ENCODE measurements at places on chromosomes 11 and 22.

DNA sequence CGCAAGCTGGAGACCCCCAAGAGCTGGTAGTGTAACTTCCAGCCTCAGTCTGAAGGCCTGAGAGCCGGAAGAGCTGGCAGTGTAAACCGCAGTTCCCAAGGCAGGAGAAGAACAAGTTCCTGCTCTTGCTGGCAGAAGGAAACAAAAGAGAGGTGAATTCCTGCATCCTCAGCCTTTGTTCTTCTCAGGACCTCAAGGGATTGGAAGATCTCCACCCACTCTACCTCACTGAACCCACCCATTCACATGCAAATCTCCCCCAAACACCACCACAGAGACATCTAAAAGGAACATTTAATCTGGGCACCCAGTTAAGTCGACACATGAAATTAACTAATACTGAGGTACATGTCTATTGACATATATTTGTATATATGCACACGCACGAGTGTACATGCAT is 1310.3 kb downstream of the TBC1D22A start:
- no peak for DNase-seq

DNA sequence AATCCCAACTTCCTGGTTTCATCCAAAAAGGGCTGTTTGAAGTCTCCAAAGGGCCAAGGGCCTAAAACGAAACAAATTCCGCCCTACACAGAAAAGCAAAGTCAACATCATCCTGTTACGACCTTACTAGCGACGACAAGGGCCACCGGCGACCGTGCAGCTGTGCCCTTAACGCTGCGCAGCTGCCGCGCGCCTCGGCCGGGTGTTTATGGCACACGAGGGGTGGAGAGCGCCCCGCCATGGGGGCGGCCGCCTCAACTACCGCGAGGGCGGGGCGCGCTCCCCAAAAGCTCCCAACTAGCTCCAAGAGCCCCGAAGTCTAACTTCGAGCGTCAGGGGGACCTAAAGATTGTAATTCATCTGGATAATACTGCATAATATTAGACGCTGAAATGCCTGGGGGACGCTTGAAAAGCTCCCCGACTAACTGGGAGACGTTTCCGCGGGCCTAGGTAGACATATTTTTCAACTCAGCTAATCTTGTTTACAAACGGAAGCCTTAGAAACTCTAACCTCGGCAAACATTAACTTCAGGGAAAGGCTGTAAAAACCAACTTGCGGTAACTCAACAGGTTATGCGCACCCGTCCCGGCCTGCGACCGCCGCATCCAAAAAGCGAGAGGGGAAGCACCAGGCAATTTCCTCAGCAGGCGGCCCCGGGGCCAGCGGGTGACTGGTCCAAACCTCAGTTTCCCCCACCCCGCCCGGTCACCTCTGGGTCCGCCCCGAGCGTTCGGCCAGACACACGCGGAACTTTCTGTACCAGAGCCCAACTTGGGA is 694 bp downstream of the TMEM123 start:
- peak; percentile 78 for DNase-seq

DNA sequence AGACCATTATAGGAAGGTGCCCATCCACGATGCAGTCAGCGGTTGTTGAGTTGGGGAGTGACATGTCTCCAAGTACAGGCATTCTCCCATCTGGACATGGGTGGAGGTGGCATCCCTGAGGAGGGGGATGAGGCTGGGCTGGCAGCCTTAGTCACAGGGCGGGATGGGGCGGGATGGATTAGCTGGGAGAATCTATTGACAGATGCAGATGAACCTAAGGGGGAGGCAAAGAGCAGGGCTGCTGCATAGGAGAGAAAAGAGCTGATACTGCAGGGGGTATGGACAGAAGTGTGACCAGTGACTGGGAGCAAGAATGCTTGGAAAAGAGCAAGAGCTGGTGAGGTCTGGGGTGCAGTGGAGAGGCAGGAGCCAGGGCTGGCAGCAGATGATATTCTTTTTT is 42.7 kb downstream of the SCN3B start:
- DNase-seq, result no peak

GRCh38 chr11:134048028-134048427 is 20.8 kb upstream of the JAM3 start:
- DNase-seq, result no peak

- no peak for DNase-seq
These were observed 810.8 kb downstream of the OPCML start for GRCh38 chr11:132721526-132721925.

- DNase-seq, result no peak
These were observed 12.3 kb downstream of the KCNJ1 start for GRCh38 chr11:128854841-128855240.

GRCh38 chr11:85823816-85824215 is 12.9 kb upstream of the SYTL2 start:
- DNase-seq, result peak; percentile 55

DNA sequence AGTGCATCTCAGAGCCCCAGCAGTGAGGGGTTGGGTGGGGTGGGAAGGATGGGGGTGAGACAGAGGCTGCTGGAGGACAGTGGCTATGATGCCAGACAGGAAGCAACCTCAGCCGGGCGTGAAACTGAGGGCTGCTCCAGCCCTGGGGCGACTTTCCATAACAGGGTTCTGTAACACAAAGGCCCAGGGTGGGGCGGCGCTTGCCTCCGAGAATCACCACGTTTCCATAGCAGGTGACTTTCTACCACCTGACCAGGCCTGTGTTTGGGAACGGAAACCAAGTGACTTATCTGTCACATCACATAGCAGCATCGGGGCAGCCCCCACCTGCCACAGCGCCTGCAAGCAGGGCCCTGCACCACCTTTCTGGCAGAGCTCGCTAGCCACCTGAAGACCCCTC is 85.8 kb downstream of the TRMU start:
- peak; percentile 45 for DNase-seq

DNA sequence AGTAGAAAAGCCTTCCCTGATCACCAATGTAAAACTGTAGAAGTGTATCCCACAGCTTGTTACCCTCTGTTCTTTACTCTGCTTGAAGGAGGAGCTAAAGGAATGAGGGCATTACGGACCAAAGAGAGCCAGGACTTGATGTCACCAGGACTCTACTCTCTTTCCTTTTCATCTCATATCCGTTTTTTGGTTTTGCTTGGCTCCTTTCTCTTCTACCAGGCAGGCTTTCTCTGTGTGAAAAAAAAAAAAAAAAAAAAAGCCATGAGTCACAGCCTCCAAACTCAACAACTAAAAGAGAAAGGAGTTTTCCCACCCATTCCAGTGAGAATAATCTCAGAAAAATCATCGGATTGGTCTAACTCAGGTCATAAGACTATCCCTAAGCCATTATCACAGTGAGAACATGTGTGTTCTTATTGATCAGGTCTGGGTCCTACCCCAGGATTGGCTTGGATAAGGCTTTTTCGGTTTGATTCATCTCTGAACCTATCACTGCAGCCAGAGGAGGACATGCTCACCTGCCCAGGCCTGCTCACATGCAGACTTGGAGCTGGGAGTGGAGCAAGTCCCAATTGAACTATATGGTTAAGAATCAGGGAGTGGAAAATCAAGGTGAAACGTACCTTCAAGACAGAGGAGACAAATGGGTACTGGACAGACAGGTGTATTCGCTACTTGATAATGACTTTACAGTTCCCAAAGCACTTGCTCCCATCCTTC is 19.4 kb upstream of the LRRC55 start:
- no peak for DNase-seq

DNA sequence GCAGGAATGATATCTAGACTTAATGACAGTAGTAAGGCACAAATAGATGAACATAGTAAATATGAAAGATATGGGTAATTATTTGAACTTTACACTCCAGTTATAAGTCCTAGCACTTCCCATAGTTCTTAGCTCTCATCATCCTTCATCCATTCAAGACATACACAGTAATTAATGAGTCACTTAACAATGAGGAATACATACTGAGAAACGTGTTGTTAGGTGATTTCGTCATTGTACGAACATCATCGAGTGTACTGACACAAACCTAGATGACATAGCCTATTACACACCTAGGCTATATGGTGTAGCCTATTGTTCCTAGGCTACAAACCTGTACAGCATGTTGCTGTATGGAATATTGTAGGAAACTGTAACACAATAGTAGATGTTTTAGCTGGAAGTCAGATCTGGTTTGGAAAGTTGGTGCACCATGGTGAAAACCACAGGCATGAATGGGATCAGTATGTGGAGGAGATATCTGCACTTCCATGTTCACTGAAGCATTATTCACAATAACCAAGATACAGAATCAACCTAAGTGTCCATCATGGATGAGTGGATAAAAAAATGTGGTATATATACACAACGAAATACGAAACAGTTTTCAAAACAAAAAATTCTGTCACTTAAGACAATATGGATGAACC is 229.9 kb upstream of the PITPNB start:
- no peak for DNase-seq

DNA sequence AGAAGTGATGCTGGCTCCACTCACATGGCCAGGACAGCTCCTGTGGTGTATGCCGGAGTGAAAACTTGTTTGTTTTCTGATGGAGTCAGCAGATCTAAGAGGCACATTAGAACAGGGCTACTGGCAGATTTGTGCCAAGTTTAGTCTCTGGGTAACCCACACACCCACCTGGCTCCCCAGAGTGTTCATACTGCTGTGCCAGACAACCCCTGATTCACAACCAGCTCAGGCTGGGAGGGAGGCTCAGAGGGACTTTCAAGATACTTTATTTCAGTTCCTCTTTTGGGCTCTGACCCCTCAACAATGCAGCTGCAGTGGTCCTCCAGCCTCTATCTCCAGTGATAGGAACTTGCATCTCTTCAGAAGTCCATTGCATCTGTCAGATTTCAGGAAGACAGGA is 8.5 kb downstream of the NTM start:
- no peak for DNase-seq

GRCh38 chr22:29951791-29952413 is 68.9 kb downstream of the MTMR3 start:
- no peak for DNase-seq

DNA sequence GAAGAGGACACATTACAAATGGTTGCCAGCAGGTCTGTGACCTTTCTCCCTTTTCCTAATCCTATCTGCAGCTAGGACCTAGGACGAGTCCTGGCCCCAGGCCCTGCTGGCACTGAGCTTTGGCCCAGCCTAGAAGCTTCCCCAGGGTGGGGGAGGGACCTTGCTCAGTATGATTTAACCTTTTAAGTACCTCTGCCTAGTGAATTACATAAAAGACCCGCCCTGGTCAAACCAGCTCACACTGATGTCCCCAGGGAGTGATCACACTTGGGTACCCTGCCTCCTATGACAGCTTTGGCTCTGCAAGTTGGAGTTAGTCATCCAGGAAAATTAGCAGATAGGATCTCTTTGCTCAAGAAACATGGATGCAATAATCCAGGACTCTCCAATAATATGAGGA is 21.9 kb downstream of the ASCC2 start:
- no peak for DNase-seq

- DNase-seq, result no peak
These were observed 1.3 kb downstream of the TBRG1 start for GRCh38 chr11:124623861-124624525.

DNA sequence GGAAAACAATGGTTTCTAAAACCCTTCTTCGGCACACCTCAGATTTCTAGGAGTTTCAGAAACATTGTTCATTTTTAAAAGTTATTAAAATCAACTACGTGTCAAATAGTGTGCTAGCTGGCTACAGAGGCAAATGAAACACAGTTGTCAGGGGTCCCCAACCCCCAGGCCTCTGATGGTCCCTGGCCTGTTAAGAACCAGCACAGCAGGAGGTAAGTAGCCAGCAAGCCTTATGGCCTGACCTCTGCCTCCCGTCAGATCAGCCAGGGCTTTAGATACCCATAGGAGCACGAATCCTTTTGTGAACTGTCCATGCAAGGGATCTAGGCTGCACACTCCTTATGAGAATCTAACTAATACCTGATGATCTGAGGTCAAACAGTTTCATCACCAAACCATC is 648.2 kb downstream of the FAM181B start:
- DNase-seq, result no peak

GRCh38 chr11:29485641-29486040 is 531.2 kb downstream of the KCNA4 start:
- DNase-seq, result no peak

DNA sequence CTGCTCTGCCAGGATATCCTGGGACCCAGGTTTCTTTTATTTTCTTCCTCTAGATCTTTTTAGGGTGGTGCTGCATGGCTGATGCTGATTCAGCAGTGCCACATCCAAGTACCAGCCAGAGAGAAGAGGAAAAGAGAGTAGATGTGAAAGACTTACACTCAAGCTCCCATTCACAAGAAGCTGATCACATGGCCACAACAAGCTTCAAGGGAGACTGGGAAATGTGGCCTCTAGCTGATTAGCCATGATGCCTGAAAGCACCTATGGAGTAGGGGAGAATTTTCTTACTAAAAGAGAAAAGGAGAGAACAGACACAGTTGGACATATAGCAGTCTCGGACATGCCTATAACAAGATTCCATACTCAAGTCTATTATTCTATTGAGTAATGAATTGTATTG is 34.4 kb upstream of the FJX1 start:
- no peak for DNase-seq

DNA sequence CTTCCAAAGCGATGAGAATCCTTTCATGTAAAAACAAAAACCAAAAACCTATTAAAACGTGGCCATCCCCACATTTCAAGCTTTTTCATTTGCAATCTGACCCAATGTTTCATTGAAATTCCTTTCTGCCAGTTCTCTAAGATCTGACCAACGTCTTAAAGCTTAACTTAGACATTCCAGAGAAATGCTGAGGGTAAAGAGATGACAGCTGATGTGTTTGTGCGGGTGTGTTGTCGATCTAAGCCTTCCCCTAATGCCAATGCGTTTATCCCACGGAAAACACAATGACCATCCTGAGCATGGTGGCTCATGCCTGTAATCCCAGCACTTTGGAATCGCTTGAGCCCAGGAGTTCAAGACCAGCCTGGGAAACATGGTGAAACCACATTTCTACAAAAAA is 6.4 kb upstream of the TESMIN start:
- no peak for DNase-seq

DNA sequence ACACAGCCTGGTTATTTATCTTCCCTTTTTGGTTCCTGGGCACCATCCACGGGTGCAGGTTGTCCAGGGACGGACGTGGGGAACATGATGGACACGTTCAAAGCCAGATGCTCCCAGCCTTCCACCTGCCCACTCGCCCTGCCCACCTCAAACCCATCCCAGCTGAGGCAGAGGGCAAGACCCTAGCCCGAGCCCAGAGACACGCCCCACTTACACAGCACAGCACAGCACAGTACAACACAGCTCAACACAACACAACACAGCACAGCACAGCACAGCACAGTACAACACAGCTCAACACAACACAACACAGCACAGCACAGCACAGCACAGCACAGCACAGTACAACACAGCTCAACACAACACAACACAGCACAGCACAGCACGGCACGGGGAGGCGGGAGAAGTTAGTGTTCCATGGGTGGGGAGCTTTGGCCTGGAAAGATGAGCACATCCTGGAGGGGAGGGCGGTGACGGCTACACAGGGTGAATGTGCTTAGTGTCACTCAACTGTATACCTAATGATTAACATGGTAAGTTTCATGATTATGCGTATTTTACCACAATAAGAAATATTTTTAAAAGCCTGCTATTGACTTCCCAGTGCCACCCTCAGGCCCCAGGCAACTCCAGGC is 1507.5 kb downstream of the BRD1 start:
- no peak for DNase-seq

DNA sequence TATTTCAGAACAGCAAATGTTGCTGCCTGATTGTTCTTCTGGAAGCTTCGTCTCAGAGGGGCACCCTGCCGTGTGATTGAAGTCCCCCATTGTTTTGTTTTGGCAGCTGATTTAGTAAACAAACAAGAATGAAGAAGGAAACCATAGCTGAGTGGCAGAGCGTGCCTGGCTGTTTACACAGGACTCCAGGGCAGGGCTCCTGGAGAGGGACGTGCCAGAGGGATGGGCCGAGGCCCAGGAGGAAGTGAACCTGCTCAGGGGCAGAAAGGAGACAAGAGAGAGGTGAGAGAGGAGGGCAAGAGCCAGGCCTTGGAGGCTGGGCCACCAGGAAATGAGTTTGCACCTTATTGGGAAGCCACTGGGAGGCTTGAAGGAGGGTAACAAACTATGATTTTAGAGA is 85.5 kb upstream of the B3GAT1 start:
- DNase-seq, result no peak

Measured in CD8-positive, alpha-beta T cell (primary cell).